Endothelial cell (in vitro differentiated cells): ENCODE measurements at places on chromosomes 5 and 9. TPM values are rescaled to one million over a fixed set of nuclear protein-coding genes. Genes with fewer than 3 reads are reported as not detected.

The BHMT2 gene
- not detected for total RNA-seq

GRCh38 chr9:11892401-11892800 lies 800.8 kb upstream of the TYRP1 start:
- no peak for DNase-seq

GRCh38 chr5:111432883-111433536 lies 79.3 kb downstream of the STARD4 start:
- no peak for DNase-seq

GRCh38 chr5:154228696-154229095 lies 38.2 kb downstream of the GALNT10 start:
- DNase-seq, result no peak
